ENCODE measurements at places on chromosomes 3 and 15.

DNA sequence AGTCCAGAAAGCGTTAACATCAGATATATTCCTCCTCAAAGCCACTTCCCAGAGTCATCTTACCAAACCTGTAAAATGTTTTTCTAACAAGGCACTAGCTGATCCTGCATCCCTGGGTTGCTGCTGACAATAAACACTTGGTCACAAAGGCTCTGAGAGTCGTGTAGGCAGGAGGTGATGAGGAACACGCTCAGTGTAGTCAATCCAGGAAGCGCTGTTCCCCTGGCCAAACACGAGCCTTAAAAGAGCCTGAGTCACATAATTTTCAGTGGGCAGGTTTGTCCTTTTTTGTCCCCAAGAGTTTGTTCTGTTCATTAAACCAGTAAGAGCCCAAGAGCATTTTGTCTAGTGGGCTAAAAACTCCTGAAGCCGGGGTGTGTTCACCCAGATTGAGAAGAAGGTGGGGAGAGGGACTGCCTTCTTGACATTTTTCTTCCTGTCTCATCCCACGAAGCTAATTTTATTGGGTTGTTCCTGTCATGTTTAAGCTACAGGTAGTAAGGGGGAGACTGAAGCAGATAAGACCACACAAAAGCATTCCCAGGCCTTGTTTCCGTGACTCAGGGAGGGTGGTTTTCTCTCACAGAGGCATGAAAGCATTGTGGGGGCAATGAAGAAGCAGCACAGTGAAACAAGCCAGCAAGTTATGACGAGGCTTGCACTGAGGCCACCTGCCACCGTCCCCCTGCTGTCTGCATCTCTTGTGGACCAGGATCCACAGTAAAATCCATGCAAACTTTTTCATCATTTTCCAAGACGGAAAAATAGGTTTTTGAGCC, 73.7 kb downstream of the FOXB1 start:
- no peak for DNase-seq

DNA sequence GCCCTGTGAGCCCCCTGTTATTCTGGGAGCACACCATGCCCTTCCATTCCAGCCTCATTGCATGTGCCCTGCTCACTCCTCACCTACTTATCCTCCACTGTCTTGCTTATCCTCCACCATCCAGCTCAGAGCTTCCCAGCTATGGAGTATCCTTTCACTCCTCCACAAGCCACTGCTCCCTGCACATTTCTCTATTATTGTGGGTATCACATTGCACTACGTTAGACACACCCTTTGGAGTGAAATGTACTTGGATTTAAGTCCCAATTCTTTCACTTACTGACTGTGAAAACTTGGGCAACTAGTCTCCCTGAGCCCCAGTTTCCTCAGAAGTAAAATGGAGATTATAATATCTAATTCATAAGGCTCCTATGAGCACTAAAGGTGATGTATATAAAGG, 4.3 kb downstream of the MASP1 start:
- no peak for DNase-seq

- no peak for DNase-seq
Observed at GRCh38 chr15:39416258-39416657, 164.6 kb upstream of the THBS1 start.

- no peak for DNase-seq
Observed at GRCh38 chr3:160638184-160638583, 38.8 kb upstream of the ARL14 start.

DNA sequence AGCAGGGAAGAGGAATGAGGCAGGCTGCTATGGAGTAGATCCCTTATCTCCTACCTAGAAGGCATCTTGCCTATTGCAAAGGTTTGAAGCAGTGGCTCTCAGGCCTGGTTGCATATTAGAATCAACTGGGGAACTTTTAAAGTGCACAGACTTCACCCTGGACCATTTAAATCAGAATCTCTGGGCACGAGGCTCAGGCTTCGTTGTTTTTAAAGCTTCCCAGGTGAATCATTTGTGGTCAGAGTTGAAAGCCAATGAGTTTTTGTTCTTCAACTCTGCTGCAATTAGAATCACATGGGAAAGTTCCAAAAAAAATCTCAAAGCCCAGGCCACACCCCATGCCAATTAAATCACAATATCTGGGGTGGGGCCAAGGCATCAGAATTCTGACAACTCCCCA, 773.1 kb downstream of the AGBL1 start:
- DNase-seq, result no peak

DNA sequence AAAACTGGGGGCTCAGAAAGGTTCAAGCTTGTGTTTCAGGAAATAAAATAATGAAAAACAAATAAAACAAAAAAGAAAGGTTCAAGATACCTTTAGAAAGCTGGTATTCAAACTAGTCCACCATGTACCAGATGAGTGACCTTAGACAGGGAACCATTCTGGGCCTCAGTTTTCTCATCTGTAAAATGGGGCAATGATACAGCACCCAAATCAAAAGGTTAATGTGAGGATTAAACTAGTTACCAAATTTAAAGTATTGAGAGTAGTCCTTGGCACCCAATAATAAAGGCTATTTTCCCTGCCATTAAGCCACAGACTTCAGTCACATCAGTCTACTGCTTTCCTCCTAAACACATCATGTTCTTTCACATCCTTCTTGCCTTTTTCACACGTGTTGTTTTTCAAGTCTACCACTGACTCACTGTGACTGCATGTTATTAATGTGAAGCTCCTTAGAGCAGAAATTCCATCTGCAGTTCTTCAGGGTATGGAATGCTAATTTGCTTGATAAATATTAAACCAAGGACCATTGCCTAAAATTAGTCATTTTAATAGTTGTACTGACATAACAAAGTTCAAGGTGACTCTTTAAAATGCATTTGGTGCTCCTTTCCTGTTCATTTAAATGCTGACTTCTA, 19.9 kb downstream of the TAMM41 start:
- DNase-seq, result no peak

- no peak for DNase-seq
Observed at GRCh38 chr3:100536093-100536492, 43.7 kb downstream of the TMEM45A start.

GRCh38 chr15:35545316-35545823, 595 bp downstream of the DPH6 start:
- DNase-seq, result no peak

GRCh38 chr15:60316961-60317360, 80.8 kb downstream of the ANXA2 start:
- DNase-seq, result no peak

DNA sequence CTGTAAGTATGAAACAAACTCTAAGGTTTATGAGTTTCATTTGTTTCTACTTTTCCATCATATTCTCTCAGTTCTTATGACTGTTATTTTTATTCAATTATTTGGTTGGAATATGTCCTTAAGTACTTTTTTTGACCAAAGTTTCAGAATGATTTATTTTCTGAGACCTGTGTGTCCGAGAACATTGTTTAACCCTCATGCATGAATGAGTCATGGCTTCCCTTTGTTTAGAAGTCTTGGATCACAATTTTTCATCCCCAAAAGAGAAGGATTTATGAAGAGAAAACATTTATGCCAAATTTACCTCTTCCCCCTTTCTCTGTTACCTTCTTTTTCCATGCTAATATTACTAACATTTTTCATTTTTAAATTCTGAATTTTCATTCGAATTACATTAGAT, 518.0 kb upstream of the NR2F2 start:
- DNase-seq, result no peak

DNA sequence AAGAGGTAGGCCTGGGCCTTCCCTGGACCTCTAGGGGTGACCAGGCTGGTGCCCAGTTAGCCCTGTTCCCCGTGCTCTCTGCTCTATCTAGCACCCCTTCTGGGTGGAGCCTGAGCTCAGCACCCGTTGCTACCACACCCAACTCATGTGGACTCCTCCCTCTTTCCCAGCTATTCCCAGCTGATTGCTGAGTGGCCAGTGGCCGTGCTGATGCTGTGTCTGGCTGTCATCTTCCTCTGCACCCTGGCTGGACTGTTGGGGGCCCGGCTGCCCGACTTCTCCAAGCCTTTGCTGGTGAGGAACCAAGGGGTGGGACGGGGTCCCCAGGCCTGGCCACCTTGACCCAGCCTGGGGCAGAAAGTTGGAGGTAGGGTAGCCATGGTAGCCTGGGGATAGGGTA, 6.2 kb downstream of the DISP2 start:
- no peak for DNase-seq

GRCh38 chr3:165233501-165234195, 37.5 kb upstream of the SLITRK3 start:
- DNase-seq, result no peak

GRCh38 chr3:23256741-23257435, 53.8 kb downstream of the UBE2E2 start:
- no peak for DNase-seq

DNA sequence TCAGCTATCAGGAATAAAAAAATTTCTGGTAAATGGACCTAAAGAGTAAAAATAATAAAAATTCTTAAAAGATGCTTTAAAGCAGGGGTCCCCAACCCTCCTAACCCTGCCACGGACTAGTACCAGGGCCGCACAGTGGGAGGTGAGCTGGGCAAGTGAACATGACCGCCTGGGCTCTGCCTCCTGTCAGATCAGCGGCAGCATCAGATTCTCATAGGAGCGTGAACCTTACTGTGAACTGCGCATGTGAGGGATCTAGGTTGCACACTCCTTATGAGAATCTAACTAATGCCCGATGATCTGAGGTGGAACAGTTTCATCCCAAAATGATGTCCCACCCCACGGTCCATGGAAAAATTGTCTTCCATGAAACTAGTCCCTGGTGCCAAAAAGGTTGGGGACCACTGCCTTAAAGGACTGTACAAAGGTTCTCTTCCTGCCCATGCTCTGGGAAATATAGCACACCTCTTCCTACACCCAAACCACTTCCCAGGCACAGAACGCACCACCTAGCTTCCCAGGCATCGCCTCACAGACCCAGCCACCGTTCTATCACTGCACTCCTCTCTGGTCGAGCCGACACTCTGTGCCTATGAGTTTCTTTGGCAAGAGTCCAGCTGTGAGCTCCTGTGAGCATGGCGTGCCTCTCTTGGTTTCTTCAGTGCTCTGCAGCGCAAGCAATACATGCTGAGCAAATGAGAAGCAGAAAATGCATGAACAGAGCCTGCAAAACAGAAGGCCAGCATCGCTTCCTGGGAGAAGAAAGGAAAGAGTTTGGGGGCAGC, 104.9 kb downstream of the OCA2 start:
- DNase-seq, result no peak

DNA sequence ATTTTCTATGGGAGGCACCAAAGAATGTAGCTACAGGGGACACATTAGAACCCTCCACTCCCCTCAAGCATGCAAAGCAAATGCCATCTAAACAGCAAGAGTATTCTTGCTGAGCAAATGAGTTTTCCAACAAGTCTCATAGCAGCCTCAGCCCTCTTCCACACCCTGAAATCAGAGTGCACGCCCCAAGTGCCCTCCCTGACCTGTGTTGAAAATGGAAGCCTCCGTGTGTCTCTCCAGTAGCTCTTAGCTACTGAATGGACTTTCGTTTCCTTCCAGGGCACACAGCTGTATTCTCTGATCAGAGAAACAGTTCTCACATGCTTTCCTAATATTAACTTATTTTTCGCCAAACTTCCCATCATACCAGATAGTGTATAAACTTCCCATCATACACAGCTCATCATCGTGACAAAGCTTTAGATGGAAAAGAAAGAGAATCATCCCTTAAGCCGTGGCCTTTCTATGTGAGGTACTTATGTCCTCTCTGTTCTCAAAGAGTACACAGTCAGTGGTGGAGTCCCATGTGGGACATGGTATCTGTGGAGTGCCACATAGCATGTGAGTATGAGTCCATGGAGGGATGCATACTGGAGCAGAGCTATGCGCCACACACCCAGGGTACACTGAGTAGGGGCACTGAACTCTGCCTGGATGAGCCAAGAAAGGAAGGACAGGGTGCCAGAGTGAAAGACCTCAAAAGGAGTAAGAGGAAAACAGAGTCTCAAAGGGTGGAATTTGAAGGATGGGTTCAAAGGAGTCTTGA, 434.5 kb downstream of the MCTP2 start:
- no peak for DNase-seq

DNA sequence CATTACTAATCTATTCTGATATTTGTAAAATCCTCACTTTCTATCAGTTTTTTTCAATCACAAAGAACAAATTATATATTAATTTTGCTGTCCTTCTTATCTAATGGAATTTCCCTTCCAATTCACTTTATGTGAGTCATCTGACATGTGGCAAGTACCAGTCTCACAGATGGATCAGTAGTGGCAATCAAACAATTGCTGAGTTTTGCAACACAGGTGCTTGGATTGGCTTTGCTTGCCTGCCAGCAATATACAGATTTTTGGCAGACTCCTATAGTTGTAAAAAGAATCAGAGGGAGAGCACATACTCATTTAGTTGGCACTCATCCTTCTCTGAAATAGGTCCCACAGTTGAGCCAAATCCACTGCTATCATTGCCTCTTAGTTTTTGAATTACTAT, 83.7 kb downstream of the BCHE start:
- DNase-seq, result no peak

Data from BJ (cell line).